ENCODE measurements at places on chromosomes 13 and 19.

- no peak for DNase-seq
Observed at GRCh38 chr13:100668408-100668807, 6.2 kb downstream of the TMTC4 start.

GRCh38 chr19:4337906-4338440 lies 654 bp downstream of the STAP2 start:
- no peak for DNase-seq

- no peak for DNase-seq
Observed at GRCh38 chr13:70959035-70959775, 851.0 kb upstream of the KLHL1 start.

DNA sequence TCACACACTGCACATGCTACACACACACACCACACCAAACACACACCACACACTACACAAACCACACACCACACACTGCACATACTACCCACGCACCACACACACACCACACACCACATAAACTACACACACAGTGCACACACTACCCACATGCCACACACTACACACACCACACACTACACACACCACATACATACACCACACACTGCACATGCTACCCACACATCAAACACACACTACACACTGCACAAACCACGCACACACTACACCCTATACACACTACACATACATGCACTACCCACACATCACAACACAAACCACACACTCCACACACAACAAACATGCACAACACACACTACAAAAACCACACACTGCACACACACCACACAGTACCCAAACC lies 6.0 kb downstream of the MAG start:
- DNase-seq = no peak

DNA sequence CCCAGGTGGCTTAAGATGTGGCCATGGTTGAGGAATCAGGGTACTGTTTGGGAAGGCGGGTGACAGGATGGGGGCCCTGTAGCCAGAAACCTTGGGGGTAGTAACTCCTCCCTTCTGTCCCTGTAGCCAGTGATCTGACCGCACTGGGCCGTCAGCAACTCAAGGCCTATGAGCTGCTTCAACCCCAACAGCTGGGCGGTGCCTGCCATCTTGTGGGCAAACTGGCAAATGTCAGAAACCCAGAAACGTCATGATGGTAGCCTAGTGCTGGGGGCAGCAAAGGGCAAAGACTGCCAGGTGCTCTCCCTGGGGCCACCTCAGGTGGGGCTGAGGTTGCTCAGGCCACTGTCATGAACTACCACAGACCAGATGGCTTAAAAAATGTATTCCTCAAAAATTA lies 3.5 kb downstream of the COPE start:
- peak; percentile 21 for DNase-seq

GRCh38 chr13:20671789-20672188 lies 31.7 kb upstream of the IL17D start:
- DNase-seq = no peak

DNA sequence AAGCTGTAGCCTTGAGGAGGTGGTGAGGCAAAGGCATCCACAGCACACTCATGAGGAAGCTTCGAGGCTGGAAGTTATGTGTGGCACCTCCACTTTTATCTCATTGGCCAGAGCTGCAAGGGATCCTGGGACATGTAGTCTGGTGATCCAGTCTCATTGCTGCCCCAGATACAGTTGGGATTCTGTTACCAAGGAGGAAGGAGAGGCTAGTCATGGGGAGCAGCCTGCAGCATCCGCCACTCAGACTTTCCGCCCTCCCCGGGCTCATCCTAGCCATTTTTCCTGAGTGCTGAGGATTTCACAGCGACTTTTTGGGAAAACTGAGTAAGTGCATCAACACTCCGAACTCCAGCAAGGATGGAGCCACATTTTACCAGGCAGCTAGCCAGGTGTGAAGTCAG lies 74.4 kb downstream of the DPF1 start:
- no peak for DNase-seq

GRCh38 chr19:16445238-16446107 lies 26.3 kb downstream of the EPS15L1 start:
- peak; percentile 63 for DNase-seq

- DNase-seq = peak; percentile 53
Observed at GRCh38 chr19:4399812-4400134, 574 bp downstream of the SH3GL1 start.

GRCh38 chr13:30499338-30499737 lies 33.6 kb upstream of the HMGB1 start:
- DNase-seq = no peak

DNA sequence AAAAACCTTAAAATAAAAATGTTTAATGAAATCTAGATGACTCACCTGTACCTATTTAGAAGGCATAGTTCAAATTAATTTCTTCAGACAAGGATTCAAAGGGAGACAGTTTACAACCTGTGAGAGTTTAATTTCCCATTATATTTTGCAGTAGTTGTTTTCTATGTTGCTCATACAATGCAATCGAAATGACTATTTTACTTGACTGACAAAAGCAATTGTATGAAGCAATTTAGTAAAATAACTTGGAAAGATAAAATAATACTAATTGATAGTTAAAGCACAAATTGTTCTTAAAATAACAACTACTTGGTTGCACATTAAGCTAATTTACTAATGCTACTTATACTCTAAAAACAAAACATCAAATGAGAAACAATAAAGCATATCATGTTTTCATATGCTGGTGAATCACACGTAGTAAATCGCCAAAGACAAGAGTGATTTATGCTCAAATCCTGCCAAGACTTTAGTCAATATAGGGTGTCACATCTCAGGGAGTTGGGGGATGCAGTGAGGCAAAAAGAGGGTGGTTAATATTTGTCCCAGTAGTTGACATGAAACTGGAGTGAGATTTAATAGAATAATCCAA lies 6.4 kb downstream of the DACH1 start:
- no peak for DNase-seq

DNA sequence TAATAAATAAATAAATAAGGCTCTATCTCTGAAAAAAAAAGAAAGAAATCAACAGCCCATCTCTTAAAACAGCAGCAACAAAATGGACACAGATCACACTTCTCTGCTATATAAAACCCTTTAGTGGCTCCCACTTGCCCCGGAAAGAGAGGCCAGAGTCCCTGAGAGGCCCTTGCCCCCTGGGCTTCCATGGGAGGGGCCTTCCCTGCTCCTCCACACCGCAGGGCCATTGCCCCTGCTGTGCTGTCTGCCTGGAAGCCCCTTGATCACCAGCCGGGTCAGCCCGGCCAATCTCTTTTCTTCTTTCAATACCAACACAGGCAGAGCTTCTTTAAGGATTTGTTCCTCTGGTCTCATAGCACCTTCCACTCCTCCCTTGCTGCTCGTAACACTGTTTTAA lies 171.1 kb downstream of the URI1 start:
- no peak for DNase-seq

DNA sequence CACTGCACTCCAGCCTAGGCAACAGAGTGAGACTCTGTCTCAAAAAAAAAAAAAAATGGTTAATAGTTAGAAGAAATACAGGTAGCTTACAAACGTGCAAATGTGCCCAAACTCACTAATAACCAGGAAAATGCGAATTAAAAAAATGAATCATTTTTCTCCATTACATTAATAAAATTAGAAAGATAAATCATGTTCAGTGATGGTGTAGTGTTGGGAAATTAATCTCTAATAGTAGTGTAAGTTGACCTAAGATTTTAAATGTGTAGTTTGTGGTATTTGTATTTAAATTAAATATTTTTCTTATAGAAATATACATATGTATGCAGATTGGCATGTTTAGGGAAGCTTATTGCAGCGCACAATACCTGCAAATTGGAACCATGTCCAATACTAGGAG lies 57.6 kb downstream of the PCCA start:
- no peak for DNase-seq

- DNase-seq = no peak
Observed at GRCh38 chr13:28548872-28549271, 53.9 kb upstream of the FLT1 start.

DNA sequence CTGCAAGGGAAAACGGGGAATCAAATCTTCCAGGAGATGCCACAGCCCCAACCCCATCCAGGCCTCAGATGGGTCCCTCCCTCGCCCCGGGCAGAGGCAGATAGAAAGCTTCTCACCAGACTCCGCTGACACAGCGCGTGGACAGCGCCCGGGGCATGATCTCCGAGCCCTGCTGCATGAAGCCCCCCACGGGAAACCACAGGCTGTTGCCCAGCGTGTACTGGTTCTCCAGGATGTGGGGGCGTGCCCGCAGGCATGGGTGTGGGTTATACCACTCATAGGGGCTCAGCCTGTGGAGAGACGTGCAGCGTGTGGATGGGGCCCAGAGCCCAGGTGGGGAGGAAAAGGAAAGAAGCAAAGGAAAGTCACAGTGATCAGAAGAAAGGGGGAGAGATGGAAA lies 27.2 kb upstream of the ATP1A3 start:
- no peak for DNase-seq

DNA sequence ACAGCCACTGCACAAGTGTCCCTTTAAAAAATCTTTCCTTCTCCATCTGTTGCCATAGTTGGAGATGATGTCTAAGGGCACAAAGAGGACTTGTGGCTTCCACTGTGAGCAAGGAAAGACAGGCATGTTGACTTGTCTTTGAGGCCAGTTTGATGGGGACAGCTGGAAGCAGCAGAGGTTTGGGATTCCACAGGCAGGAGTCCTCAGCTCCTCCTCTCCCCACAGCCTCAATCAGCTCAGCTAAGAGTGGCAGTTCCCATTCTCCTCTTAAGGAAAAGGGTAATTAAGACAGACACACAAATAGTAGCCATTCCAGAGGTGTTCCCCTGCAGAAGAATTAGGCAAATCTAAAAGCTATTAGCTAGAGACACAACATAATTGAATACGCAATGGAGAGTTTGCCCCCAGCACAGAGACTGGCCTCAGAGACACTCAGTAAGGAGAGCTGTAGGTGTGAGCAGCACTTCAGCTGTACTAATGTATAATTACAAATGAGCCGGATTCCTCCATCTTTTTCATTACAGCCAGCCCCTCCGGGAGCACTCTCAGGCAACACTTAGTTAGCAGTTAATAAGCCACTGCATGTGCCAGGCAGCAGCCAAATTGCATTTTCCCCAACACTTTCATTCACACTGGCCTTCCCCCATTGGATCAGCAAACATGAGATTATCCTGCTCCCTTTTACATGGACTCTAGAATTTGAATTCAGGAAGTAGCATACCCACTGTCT lies 434.0 kb downstream of the FOXO1 start:
- DNase-seq = no peak

DNA sequence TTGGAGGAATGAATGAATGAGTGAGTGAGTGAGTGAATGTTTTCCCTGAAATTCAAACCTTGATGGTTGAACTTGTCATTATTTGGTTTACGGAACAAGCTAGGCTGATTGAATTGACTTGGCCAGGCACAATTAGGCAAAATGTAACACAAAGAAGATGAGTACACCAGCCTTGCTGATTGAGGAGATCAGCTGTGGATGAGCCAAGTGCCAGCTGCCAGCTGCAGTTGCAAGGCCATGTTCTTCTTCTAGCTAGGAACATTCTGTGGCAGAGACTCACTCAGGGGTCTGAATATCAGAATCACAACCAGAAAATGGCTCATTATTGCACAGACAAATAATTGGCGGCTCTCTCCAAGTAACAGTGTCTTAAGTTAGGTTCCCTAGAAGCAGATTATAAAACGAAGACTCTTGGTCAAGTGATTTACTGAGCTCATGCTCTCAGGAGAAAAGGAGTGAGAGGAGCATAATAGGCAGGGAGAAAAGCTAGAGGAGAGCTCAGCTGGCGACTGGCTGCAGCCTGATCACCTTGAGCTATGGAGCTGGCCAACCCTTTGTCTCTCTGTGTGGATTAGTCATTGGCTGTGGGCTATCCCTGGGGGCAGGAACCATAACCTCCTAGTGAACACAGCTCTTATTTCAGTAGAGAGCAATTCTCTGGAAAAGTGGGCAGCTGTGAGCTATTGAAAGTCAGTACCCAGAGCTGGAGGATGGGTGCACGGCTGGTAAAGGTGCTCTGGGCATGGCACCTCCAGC lies 225.3 kb upstream of the SERP2 start:
- DNase-seq = no peak

GRCh38 chr19:33601583-33601982 lies 20.2 kb upstream of the CHST8 start:
- no peak for DNase-seq

DNA sequence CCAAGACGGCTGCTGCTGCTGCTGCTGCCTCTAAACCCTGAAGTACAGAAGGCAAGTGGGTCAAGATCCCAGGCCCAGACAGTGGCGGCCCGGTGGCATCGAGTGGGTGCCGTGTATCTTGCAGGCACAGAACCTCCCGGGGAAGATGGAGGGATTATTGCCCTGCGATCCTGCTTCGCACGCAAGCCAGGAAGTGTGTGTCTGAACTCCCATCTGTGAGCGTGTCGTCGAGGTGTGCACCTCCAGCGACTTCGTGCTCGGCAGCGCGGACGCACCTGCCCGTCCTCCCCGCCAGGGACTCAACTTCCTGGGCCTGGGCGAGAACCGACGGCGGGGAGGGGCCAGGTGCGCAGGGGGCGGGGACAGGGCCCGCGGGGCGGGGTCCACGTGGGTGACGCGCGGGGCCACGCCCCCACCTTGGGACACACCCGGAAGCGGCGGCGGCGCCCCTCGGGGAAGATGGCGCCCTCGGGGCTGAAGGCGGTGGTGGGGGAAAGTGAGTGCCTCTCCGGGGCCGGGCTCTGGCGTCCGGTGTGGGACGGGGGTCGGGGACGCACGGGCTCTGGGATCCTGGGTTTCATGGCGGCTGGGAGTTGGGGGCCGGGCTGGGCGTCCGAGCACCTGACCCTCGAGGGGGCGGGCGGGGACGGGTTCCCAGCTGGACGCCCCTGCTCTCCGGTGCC lies at the start of gene STXBP2:
Gene STXBP2, plus strand, starts transcription at position 420 of the 683 bp plus-strand sequence. Its CDS starts 40 bp downstream, at position 460.
- DNase-seq = peak; percentile 72

DNA sequence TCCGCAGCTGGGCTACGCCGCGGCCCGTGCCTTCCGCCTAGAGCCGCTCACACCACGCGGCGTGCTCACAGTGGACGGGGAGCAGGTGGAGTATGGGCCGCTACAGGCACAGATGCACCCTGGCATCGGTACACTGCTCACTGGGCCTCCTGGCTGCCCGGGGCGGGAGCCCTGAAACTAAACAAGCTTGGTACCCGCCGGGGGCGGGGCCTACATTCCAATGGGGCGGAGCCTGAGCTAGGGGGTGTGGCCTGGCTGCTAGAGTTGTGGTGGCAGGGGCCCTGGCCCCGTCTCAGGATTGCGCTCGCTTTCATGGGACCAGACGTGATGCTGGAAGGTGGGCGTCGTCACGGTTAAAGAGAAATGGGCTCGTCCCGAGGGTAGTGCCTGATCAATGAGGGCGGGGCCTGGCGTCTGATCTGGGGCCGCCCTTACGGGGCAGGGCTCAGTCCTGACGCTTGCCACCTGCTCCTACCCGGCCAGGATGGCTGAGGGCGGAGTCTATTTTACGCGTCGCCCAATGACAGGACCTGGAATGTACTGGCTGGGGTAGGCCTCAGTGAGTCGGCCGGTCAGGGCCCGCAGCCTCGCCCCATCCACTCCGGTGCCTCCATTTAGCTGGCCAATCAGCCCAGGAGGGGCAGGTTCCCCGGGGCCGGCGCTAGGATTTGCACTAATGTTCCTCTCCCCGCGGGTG lies 7.4 kb downstream of the DBP start:
- no peak for DNase-seq

Measured in inflammatory macrophage (primary cell).